Stimulated activated effector memory CD8-positive, alpha-beta T cell treated with anti-CD3 and anti-CD28 coated beads, Interleukin-12 subunit alpha, Interleukin-12 subunit beta, amount 100 ng/mL, for 72 hours (primary cell): ENCODE measurements at places on chromosomes 4 and X.

DNA sequence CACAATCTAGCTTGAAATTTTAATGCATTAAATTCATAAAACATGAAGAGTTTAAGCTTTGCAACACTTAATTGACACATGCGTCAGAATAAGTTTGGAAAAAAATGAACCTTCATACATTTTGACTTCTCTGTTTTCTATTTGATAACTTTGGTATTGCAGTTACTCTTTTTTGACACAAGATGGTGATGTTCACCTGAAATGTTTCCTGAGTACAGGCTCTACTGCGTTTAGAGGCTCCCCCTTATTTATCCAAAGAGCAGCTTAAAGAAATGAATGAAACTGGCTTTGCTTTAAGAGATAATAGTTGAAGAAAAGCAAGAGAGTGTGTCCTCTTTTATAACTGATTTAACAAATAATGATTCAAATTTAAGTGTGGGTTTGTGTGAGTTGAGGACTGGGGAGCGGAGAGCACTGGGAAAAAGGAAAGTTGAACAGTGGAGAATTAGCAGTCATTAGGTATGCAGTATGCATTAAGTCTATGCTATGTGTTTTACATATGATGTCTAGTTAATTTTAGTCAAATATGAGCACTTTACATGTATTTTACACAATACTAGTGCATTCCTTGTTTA is 180.6 kb upstream of the NUDT6 start:
- DNase-seq, result no peak

DNA sequence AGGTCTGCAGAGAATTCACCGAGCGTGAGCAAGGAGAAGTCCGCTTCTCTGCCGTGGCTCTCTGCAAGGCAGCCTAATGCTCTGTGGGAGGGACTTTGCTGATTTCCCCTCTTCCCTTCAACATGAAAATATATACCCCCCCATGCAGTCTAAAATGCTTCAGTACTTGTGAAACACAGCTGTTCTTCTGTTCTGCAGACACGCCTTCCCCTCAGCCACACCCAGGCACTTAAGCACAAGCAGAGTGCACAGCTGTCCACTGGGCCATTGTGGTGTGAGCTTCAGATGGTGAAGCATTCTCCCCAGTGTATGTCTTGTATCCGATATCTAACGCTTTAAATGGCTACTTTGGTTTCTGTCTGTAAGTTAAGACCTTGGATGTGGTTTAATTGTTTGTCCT is 11.3 kb downstream of the UCHL1 start:
- no peak for DNase-seq

DNA sequence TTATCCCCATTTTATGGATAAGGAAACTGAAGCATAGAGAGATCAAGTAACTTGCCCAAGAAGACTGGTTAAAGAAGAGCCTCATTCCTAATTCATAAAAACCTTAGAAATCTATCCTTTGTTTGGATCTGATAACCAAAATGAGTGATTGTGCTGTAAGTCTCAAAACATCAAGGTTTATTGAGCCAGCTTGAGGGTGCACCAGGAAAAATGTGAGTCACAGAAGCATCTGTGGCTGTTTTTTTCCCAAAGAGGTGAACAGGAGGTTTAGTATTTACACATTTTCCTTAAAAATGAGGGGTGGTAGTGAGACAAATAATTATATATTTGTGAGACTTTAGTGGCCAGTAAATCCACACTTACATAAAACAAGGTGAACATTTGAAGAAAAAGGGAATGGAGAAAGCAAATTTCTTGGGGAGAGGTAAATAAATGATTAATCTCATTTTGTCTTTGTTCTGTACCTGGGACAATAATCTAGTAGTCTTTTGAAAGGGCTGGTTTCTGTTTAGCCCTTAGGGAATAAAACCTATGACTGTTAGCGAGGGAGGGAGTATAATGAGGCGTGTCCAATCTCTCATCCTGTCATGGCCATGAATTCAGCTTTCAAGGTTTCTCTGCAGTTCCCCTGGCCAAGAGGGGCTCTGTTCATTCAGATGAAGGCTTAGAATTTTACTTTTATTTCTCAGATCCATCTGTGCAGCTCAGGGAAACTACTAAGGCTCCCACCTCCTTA is 12.2 kb upstream of the FMR1 start:
- DNase-seq, result no peak

DNA sequence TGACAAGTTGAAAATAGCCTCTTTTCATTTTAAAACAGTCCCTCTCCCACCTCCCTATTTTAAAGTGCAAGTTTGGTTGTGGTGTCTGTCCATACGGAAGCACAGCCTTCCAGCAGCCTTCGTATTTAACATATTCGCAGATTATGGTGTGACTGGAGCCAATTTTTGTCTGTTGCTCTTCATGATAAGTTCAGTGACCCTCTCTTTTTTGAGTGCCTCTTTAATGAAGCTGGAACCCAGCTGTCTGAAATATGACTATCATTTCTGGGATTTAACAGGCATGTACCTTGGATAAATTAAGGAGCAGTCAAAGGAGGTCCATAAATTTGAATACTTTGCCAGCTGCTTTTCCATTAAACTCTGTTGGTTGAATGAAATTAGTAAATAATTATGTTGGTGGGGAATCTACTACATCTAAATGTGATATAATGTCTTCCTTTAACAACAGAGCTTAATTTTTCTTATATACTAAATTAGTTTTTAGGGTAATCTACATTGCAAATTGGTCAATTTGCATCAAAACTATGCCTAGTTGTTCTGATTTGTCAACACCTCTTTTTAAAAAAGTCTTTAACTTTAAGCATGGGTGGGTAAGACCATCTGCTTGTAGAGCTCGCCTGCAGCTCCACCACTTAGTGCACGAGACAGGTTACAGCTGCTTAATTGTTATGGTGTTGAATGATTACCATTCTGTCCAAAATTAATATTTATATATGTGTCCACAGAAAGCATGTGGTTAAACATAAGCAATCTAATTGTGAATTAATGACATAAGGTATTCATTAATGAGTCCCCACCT is 216.6 kb downstream of the DCTD start:
- no peak for DNase-seq

DNA sequence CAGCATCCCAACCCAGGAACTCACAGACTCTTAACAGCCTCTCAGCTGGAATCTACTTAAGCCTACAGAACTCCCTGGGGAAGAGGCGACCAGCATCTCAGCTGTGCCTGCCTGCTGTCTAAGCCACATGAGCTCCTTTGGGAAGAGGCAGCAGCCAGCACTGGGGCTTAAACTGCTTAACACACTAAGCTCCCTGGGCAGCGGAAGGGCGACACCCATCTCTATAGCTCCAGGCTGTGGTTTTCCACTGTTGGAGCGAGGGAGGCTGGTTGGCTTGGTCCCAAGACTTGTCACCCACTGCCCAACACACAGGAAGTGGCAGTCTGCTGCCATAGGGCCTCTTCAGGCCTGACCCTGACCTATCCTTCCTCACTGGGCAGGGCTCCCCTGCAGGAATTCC is 1544.1 kb upstream of the ADGRL3 start:
- DNase-seq, result no peak

DNA sequence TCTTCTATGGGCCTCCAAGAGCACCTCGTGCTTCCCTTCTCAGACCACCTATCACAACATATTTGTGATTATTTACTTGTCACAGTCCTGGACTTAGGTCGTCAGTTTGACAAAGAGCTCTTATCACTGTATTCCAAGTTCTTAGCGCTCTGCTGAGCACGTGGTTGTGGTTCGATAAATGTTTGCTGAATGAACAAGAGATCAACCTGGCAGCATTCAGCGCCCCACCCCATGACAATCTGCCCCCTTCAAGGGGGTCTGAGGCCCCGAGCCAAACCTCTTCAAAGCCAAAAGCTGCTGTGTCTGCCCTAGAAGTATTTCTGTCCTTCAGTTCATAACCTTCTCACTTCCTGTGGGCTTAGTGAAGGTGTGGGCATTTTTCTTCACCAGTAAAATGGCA is 15.0 kb downstream of the RPS4X start:
- DNase-seq, result no peak

- no peak for DNase-seq
These were observed 6.5 kb upstream of the ACOT9 start for GRCh38 chrX:23749576-23749975.
